NCI-H1048 (cell line): ENCODE measurements at places on chromosomes 16 and 17.

- DNase-seq, result no peak
Measured at GRCh38 chr17:77990301-77990700, 31.8 kb downstream of the TNRC6C start.

- no peak for DNase-seq
Measured at GRCh38 chr17:65017207-65017774, 39.2 kb downstream of the GNA13 start.

DNA sequence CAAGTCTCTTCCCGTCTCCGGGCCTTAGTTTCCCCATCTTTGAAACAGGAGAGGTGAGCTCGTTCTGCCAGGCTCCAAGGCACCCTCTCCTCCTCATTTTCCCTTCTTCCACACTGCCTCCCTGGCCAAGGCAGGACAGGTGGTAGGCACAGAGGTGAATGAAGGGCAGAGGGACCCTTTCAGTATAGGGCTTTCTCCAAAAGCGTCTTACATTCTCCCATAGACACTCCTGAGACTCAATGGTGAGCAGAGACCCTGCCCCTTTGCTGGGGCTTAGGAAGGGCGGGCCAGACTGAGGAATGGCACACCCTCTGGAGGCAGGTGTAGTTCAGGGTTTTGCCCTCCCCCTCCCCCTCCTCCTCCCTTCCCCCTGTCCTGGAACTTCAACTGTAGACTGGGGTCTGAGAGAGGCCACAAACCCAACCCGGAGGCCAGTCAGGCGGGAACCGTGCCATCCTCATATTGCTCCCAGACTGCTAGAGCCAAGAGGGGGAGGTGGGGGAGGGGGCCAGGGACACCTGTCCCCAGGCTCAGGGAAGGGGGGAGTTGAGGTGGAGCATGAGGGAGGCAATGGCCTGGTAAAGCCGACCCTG is 1.9 kb downstream of the PLEKHH3 start:
- DNase-seq, result no peak

- DNase-seq, result no peak
Measured at GRCh38 chr16:48561960-48562393, 48.0 kb downstream of the N4BP1 start.

GRCh38 chr16:89602952-89603590 is 10.4 kb upstream of the DPEP1 start:
- no peak for DNase-seq

- DNase-seq, result no peak
Measured at GRCh38 chr17:82065638-82066303, at the start of gene DUS1L. TSS of gene DUS1L (minus strand) at chr17:82065804. CDS start at chr17:82065059, 745 bp downstream.

DNA sequence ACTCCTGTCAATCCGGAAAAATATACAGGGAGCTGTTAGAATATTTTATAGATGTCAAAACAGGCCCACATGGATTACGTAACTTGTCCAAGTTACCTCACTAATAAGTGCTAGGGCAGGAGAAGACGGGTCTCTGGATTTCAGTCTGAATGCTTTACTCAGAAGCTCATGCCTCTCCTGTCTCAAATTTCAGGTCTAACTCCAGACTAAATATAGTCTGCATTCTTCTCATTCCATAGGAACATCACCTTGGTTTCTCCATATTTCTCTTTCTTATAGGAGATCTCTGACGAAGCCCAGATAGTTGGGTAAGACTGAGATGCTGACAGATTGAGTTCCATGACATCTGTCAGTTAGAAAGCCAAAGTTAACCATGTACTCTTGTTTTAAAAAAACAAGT is 174.2 kb downstream of the STX8 start:
- DNase-seq, result no peak

GRCh38 chr17:71338396-71338795 is 782.4 kb upstream of the SOX9 start:
- DNase-seq, result no peak

- DNase-seq, result no peak
Measured at GRCh38 chr17:15652960-15653359, 31.2 kb downstream of the TRIM16 start.
